CD4-positive, alpha-beta memory T cell (primary cell): ENCODE measurements at places on chromosomes 13 and 19. TPM values are rescaled to one million over a fixed set of nuclear protein-coding genes. Genes with fewer than 3 reads are reported as not detected.
A peak's percentile ranks its signal among the peaks of the same experiment; 100 is the strongest.

DNA sequence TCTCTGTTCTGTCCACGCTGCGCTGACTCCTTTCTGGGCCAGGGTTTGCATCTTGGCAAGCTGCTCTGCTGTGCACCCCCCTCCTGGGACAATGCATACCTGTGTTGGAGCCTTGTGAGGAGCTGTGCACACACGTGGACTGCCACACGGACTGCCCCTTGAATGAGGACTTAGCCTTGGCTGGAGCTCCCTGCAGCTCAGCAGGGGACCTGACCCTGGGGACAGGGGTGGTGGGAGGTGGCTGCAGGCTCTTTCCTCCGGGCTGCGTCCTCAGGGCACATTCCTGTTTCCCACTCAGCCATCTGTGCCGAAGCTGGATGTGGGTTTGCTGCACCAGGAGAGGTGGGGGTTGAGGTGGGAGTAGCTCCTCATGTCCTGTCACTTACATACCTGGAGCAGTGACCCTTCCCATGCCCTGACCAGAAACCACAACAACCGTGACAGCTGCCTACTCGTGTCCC, 8.2 kb downstream of the RAB11B start:
- no peak for DNase-seq

DNA sequence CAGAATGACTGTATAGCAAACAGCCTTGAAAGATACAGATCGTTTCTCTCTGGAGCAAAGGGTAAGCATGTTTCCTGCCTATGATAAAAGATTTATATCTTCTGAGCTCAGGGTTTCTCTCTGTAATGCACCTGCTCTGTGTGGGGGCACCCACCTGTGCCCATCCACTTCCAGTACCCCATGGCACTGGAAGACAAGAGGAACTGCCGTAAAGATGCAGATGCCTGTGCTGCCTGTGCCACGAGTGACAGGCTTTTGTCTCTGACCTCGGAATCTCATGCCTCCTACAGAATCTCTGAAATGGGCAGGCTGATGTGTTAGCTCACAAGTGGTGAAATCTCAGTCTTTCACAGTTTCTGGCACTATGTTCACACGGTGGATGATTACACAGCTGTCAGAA, 50.3 kb upstream of the ATP11A start:
- DNase-seq, result no peak

DNA sequence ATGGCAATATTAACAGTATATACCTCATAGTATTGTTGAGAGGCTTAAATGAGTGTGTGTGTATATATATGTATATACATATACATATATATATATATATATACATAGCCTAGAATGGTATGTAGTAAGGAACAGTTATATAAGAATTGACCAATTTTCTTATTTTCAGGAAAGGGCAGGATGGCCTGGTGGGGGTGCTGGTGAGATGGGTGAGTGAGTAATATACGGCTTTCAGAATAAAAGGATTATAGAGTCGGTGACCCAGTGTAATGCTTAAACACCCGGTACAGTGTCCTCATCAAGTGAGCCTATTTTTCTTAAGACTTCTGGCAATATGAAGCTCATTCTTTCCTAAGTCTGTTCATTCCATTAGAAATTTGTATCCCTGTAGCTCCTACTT, 11.7 kb upstream of the FAM216B start:
- DNase-seq, result no peak

Gene ZNF14
- 32.2 TPM for total RNA-seq

Gene RNF113B
- not detected for total RNA-seq

DNA sequence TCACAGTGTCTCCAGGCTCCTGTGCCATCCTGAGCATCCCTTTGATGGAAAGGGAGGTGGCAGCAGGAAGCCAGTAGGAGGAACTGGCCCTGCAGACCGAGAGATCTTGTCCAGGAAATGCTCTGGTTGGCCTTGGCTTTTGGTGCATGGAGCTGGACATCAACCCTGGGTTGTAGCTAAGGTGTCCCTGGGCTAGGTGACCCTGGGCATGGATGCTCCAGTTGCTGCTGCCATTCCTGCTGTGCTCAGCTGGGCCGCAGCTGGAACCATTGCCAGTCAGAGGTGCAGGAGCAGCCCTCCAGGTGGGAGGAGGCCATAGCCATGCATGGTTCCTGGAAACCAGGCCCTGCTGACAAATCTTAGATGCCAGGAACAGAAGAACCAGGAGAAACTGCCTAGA, 67.5 kb downstream of the ZNF98 start:
- no peak for DNase-seq

Gene CD79A
- 1.3 TPM for total RNA-seq

DNA sequence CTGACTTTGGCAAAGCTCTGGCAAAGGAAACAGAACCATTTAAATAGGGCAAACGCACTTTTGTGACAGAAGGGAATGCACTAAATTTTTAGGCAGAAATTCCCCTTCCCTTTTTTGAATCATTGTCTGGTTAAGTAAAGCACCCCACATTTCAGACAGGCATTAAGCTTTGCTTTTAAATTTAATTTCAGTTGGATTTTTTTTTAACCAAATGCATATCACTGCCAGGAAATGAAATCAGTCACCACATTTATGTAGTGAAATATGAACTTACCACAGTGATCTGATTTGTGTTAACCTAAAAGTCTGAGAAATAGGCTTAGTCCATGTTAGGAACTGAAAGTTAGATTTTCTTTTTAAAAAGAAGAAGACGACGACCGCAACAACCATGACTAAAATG, 10.8 kb downstream of the GPR183 start:
- peak; percentile 59 for DNase-seq

Gene IL12RB1
- total RNA-seq, result 39.3 TPM

Gene ZNF490
- total RNA-seq, result 11.8 TPM

Gene TMEM86B
- total RNA-seq, result 22.1 TPM

- no peak for DNase-seq
Measured at GRCh38 chr13:73967397-73968165, 166.6 kb downstream of the KLF12 start.

- DNase-seq, result no peak
Measured at GRCh38 chr13:93628136-93628797, 401.7 kb downstream of the GPC6 start.

- no peak for DNase-seq
Measured at GRCh38 chr19:42250183-42250665, 4.7 kb downstream of the ERF start.

DNA sequence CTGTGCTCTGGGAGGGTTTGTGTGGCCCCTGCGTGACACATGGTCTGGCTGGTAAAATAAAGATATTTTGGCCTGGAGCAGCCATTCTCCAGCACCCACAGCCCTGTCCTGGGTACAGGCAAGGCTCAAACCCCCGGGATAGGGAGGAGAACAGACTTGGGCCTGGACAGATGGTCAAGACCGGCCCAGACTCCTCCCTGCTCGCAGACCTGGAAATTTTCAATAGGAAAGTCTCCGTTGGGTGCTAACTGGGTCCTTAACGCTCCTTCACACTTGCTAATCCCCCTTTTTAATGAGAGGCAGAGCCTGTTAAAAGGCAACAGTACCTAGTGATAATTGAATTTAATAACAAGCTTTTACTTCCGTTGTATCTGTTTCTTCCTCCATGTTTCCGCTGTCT, 2.5 kb downstream of the PALM start:
- no peak for DNase-seq

DNA sequence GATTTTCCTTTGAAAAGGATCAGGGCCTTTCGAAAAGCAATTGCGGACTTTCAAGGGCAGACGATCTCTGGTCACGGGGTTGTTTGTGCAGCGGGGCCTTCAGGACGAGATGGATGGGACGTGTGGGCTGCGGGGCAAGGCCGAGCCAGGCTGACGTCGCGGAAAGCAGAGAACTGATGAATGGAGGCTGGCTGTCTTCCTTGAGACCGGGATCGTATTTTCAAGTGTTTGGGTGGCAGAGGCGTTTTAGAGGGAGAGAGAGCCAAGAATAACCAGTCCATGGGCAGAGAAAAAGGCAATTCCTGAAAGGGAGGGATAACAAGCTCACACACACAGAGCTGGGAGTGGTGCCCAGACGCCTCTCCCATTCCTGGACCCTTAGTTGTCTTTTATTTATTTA, 138.9 kb upstream of the USP29 start:
- DNase-seq, result no peak

Gene UFM1
- total RNA-seq, result 81.8 TPM

- DNase-seq, result no peak
Measured at GRCh38 chr19:34365463-34366401, 736 bp downstream of the GPI start.

DNA sequence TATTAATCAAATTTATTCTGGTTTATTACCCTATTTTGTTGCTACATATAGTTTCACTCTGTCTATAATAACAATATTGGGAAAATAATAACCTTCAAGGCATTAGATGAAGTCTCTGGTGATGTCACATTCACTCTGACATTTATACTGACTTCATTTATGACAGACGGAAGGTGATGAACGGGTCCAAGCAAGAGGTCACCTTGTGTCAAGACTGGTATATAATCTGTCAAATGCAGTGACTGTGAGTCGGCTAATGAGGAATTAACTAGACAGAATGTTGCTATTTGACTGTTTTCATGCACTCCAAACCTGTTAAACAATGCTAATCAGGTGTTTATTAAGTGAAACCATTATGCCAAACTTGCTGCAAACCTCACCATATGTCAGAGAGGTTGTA, 800.5 kb upstream of the KLHL1 start:
- no peak for DNase-seq

- DNase-seq, result no peak
Measured at GRCh38 chr19:3024509-3024869, 4.6 kb downstream of the TLE2 start.

GRCh38 chr13:47976325-47976724, 24.7 kb downstream of the SUCLA2 start:
- no peak for DNase-seq

Gene ZNF69
- total RNA-seq, result 8.5 TPM

GRCh38 chr19:43380771-43381386, 27.4 kb downstream of the CD177 start:
- DNase-seq, result no peak

- no peak for DNase-seq
Measured at GRCh38 chr19:40607311-40608239, 6.4 kb downstream of the LTBP4 start.

GRCh38 chr19:29724102-29724641, 9.1 kb upstream of the C19orf12 start:
- peak; percentile 10 for DNase-seq

DNA sequence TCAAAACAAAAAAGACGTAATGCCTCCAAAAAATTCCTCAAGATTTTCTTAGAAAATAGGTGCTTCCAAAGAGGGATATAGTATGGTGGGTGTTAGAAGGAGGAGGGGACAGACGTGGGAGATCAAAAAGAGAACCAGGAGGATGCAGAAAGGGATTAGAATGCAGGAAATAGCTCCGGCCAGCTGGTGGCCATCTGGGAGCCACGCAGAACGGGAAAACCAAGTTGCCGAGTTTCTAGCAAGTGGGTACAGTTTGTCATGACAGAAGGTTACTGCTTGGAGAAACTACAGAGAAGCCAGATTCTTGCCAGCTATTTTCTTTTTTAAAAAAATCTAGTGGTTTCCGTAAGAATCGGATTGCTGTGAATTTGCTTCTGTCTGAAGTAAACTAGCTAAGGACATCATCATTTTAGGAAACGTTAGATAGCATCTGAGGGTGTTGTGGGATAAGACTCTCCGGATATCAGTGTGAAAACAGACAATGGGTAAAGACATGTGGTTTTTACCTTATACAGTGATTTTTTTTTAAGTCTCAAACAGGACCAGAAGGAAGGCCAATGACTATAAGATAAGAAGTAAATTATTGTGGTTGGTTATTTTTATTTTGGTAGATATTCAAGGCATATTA, 104.9 kb downstream of the HSPH1 start:
- no peak for DNase-seq

Gene WTIP
- 0.23 TPM for total RNA-seq

Gene STK24
- total RNA-seq, result 147 TPM

DNA sequence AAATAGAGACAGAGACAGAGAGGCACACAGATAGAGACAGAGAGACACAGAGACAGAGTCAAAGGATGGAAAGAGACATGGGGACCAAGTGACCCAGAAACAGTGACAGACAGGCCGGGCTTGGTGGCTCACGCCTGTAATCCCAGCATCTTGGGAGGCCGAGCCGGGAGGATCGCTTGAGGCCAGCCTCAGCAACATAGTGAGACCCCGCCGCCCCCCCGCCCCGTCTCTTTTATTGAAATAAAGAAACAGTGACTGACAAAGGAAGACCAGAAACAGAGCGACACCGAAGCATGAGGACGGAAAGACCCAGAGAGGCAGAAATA, 848 bp upstream of the NECTIN2 start:
- no peak for DNase-seq

Gene VSTM2B
- total RNA-seq, result not detected

Gene RXFP2
- total RNA-seq, result not detected

DNA sequence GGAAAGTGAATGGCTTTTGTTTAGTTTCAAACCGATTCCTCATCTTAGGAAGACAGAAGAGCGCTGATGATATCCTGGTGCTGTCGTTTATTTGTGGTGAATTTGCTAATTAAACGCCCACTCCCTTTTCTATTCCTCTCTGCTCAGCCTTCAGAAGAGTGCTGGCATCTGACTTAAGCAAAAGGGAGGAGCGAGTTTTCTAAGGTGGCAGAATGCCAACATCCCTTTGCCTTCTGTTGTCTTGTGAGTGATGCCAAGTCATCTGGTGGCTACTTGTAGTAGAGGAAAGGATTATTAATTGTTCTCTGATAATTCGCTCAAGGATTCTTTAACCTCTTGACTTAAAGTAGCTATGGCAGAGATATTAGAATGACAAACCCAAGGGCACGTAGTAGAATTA, 68.1 kb downstream of the ERCC5 start:
- DNase-seq, result no peak

Gene CACNG8
- not detected for total RNA-seq

- peak; percentile 6 for DNase-seq
Measured at GRCh38 chr13:94620286-94620896, 18.7 kb downstream of the GPR180 start.

- DNase-seq, result no peak
Measured at GRCh38 chr13:46403851-46404732, 17.0 kb upstream of the RUBCNL start.

Gene MBD3L3
- not detected for total RNA-seq

Gene SLC17A7
- 0.25 TPM for total RNA-seq

DNA sequence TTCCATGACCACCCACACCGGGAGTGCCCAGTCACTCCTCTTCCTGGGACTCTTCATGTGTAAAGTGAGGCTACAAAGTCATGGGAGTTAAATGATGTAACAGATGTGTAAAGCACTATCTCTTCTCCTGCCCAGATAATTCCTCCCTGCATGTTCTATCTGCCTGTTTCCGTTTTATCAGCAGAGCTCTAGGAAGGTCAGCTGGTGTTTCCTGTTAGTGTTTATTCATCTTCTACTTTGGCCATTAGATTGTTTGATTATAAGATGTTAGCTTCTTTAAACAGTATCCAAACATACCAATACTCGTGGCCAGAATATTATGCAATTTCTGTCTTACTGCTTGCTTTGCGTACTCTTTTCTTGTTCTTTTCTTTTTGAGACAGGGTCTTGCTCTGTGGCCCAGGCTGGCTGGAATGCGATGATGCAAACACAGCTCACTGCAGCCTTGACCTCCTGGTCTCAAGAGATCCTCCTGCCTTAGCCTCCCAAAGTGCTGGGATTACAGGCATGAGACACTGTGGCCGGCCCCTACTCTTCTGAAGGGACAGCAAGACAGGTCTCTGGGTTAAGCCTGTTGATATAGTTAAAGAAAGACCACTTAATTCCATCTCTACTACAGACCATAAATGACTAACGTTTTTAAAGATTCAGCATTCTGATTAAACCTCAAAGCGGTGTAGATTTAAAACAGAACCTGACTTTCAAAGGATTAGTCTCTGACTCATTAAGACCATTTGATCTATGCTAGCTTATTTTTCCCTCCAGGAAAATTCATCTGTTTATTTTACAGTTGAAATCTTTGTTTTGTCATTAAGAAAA, 97.4 kb upstream of the AKAP11 start:
- DNase-seq, result no peak
